ENCODE measurements at places on chromosomes 4 and X. TPM values are rescaled to one million over a fixed set of nuclear protein-coding genes. Genes with fewer than 3 reads are reported as not detected.

DNA sequence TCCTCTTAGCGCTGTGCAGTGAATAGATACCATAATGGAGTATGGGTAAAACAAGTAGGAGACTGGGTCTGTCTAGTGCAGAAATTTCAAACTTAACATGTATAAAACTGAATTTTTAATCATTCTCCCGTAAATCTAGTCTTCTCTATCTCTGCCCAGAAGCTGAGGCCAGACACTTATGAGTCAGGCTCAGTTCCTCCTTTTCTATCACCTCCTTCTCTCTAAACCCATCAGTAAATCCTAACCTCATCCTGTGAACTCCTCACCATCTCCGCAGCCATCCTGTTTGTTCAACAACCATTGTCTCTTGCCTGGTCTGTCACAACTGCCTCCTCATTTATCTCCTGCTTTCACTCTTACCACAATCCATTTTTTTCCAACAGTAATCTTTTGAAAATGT lies 19.8 kb upstream of the SGMS2 start:
- H3K4me1 ChIP-seq: peaks cover 6% of the 10 kb centered on the region
- H3K27me3 ChIP-seq: no peaks in the 10 kb centered on the region
- no peak overlapping the region for H3K4me3 ChIP-seq
- no peaks in the 10 kb centered on the region for H3K36me3 ChIP-seq
- no peak for DNase-seq

DNA sequence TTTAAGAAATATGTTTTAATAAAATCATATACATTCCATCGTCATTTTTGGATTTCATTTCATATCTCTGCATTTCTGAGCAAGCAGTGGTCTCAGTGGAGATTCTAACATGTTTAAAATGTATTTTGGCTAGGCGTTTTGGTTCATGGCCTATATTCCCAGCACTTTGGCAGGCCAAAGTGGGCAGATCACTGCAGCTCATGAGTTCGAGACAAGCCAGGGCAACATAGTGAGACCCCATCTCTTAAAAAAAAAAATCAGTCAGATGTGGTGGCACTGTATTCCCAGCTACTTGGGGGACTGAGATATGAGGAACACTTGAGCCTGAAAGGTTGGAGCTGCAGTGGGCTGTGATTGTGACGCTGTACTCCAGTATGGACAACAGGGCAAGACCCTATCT lies 67.5 kb upstream of the RAB33B start:
- no peaks in the 10 kb centered on the region for H3K4me1 ChIP-seq
- H3K27me3 ChIP-seq: no peaks in the 10 kb centered on the region
- DNase-seq: no peak
- H3K36me3 ChIP-seq: peaks cover 40% of the 10 kb centered on the region

DNA sequence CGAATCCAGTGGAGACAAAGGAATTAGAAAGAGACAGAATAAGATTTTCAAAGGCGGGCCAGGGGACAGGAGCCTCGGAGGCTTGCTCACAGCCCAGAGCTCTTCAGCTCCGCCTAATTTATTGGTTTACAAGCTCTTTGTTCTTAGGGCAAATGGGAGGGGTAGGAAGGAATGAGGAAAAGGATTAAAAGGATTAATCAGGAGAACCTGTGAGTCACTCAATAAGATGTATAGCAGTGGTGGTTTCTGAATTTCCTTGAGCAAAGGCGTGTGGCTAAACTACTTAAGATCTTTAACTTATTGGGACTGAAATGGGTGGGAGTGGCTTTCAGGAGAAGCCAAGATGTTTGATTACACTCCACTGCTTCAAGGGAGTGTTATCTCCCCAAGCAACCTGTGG lies 456.0 kb upstream of the SPANXN1 start:
- H3K36me3 ChIP-seq: no peaks in the 10 kb centered on the region
- H3K27me3 ChIP-seq: no peaks in the 10 kb centered on the region
- H3K4me1 ChIP-seq: no peaks in the 10 kb centered on the region
- DNase-seq: no peak
- H3K27ac ChIP-seq: no peak overlapping the region

GRCh38 chr4:648579-649292 lies 23.4 kb downstream of the PDE6B start:
- H3K27me3 ChIP-seq: peaks cover 86% of the 10 kb centered on the region
- H3K27ac ChIP-seq: no peak overlapping the region
- H3K4me1 ChIP-seq: peaks cover 4% of the 10 kb centered on the region
- H3K36me3 ChIP-seq: no peaks in the 10 kb centered on the region
- H3K4me3 ChIP-seq: no peak overlapping the region

DNA sequence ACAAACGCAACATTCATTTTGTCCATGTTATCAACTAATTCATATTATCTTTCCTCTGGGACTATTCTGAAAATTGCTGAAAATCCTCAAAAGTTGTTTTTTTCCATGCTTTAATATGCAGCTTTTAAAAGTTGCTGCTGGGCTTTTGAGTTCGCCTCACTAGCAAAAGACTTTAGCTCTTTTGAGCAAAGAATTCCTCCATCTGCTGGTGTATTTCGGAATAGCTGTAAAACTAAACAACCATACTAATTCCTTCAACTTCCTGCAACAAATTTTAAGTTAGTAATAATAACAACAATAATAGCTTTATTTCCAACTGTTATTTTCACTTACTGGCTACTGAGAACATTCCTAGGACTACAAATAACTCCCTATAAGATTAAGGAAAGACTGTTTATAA lies 124.5 kb upstream of the PLAC1 start:
- H3K27ac ChIP-seq: no peak overlapping the region
- H3K36me3 ChIP-seq: peaks cover 19% of the 10 kb centered on the region
- H3K4me1 ChIP-seq: no peaks in the 10 kb centered on the region
- H3K27me3 ChIP-seq: no peaks in the 10 kb centered on the region
- H3K4me3 ChIP-seq: no peak overlapping the region
- no peak for DNase-seq

DNA sequence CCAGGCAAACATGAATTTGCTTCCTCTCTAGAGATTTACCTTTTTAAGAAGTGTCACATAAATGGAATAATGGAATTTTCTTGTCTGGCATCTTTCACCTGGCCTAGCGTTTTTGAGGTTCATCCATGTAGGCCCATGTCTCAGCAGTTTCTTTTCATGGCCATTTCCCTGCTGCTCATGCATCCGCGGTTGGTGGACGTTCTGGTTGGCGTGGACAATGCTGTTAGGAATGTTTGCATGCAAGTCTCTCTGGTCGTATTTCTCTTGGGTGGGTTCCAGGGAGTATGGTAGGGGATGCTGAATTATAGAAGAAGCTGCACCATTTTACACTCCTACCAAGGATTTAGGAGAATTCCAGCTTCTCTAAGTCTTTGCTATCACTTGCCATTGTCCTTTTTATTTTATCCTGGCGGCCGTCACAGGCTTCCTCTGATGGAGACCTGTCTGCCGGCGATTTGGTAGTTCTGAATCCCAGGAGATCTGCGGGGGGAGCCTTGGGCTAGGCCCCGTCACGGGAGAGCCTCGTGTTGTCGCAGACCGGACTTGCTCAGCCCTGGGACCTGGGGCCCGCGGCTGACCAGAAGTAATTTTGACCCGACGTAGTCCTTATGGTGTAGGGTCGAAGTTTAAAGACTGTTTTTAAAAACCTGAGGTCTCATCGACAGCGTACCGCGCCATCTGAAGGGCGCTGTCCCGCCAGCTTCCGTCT lies 56.9 kb upstream of the TADA2B start:
- no peaks in the 10 kb centered on the region for H3K36me3 ChIP-seq

DNA sequence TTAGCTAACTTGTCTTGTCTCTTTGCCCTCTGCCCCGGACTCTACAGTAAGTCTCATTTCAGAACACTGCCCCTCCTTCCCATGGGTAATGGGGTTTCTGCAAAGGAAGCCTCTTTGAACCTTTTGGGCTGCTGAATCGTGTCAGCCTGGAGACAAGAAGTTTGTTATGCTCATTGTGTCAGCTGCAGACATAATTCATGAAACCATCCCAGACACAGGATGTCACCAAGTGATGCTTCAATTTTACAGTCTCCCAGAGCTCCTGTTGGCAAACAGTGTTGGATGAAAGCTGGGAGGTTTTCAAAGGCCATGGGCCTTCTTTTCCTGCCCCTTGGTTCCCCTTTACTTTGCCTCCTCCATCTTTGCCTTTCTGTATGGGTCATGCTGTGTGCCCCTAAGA lies 223.1 kb upstream of the TAPT1 start:
- no peaks in the 10 kb centered on the region for H3K36me3 ChIP-seq
- H3K27me3 ChIP-seq: no peaks in the 10 kb centered on the region
- no peak for DNase-seq
- no peaks in the 10 kb centered on the region for H3K4me1 ChIP-seq
- H3K4me3 ChIP-seq: no peak overlapping the region

GRCh38 chr4:148539387-148539786 lies 97.2 kb upstream of the NR3C2 start:
- H3K27me3 ChIP-seq: no peaks in the 10 kb centered on the region
- H3K36me3 ChIP-seq: peaks cover under 1% of the 10 kb centered on the region
- no peak overlapping the region for H3K27ac ChIP-seq
- peaks cover 4% of the 10 kb centered on the region for H3K4me1 ChIP-seq

GRCh38 chr4:22531311-22532019 lies 15.6 kb upstream of the ADGRA3 start:
- H3K4me1 ChIP-seq: no peaks in the 10 kb centered on the region
- no peaks in the 10 kb centered on the region for H3K27me3 ChIP-seq
- no peak for DNase-seq
- no peaks in the 10 kb centered on the region for H3K36me3 ChIP-seq
- H3K27ac ChIP-seq: no peak overlapping the region

DNA sequence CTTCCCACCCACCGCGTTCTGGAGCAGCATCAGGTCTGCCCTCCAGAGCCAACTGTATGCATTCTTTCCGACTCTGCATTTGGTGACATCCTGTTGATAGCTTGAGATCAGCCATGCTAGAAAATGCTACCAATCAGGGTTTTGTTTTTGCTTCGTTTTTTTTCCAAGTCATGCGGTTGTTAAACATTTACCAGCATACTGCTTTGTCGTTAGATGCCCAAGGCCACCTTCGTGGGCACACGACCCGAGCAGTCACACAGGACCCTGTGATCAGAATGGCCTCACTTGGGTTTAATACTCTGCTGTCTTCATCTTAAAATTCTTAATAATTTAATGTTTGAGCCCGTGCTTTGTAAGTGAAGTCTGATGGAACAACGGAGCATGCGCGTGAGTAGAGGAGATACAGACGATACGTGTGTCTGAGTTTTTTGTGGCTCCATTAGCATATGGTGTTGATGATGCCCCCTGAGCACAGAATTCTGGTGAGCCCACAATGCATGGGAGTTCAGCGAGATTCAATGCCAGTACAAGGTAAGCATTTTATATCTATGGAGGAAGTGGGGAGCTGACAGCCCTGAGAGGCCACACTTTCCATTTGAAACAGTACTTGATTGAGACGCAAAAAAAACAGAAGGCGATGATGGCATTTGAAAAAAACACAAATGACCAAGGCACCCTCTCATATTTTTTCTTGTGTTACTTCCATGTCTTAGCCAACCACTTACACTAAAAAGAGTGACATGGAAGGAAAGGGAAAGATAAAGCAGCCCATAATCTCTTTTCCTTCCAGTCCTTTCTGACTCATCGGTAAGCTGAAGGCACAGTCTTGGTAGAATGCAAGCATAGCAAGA lies 323.6 kb downstream of the BCOR start:
- H3K27me3 ChIP-seq: no peaks in the 10 kb centered on the region
- H3K4me1 ChIP-seq: no peaks in the 10 kb centered on the region
- no peak overlapping the region for H3K4me3 ChIP-seq
- H3K36me3 ChIP-seq: no peaks in the 10 kb centered on the region
- DNase-seq: no peak
- no peak overlapping the region for H3K27ac ChIP-seq

DNA sequence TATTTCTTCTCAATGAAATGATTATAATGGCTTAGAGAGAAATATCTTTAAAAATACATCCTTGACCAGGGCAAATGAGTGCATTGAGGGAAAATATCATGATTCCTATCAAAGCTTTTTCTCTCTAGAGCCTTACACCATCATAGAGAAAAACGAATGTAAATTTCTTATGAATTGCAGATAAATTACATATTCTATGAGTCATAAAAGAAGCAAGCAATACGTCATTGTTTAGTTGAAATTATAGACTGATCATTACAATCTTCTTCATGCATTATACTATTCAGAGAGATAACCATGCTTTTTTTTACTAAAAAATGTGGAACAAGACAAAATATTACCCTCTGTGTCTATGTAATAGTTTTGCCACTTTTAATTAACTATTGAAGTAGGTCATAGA lies 100.9 kb upstream of the RXFP1 start:
- no peak for DNase-seq
- no peak overlapping the region for H3K27ac ChIP-seq
- no peak overlapping the region for H3K4me3 ChIP-seq
- H3K4me1 ChIP-seq: no peaks in the 10 kb centered on the region
- H3K36me3 ChIP-seq: no peaks in the 10 kb centered on the region

DNA sequence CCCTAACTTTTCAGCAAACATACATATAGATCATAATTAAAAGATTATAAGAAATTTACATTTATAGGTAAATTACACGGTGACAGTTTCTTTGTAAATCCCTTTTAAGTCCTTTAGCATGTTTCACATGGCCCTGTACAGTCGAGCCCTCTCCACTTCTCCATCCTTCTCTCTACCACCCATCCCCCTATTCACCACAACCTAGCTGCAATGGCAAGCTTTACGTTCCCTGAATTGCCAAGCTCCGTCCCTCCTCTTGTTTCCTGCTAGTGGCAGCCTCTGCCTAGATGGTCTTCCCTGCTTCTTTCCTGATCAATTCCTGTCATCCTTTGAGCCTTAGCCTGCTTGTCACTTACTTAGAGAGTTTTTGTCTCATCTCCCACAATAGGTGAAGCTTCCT lies 116.2 kb downstream of the TMA16 start:
- H3K4me3 ChIP-seq: peak overlapping the region; percentile 29
- H3K36me3 ChIP-seq: no peaks in the 10 kb centered on the region
- no peak for DNase-seq
- no peaks in the 10 kb centered on the region for H3K4me1 ChIP-seq

DNA sequence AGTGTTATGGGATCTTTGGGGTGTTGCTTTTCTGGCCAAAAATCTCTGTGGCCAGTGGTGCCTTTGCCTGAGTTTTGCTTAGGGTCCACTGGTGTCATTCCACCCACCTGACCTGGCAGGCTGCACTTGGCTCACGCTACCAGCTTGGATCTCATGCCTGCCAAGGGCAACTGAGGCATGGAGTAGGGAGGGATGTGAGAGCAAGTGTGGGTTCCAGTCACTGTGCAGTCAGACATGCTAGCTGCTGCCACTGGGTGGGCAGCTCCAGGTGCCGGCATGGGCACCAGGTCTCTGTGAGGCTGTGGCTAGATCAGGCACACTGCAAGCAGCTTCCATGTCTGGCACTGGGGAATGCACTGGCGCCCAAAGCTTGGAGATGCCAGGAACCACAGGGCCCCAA lies 424.1 kb downstream of the PRR32 start:
- no peaks in the 10 kb centered on the region for H3K36me3 ChIP-seq
- no peaks in the 10 kb centered on the region for H3K4me1 ChIP-seq
- no peaks in the 10 kb centered on the region for H3K27me3 ChIP-seq
- no peak overlapping the region for H3K27ac ChIP-seq
- H3K4me3 ChIP-seq: no peak overlapping the region
- no peak for DNase-seq

GRCh38 chr4:24433515-24434214 lies 150.7 kb downstream of the DHX15 start:
- H3K27ac ChIP-seq: no peak overlapping the region
- H3K4me1 ChIP-seq: peaks cover 3% of the 10 kb centered on the region
- H3K27me3 ChIP-seq: no peaks in the 10 kb centered on the region
- DNase-seq: peak; percentile 20
- H3K4me3 ChIP-seq: no peak overlapping the region

The PTPN13 gene
- 3.8 TPM for total RNA-seq

The NAP1L3 gene
- total RNA-seq: 7.0 TPM

The AMOT gene
- total RNA-seq: 6.1 TPM

The PDGFC gene
- total RNA-seq: 12.9 TPM

The YIPF7 gene
- 1.4 TPM for total RNA-seq

The CYTL1 gene
- 0.47 TPM for total RNA-seq

The PTCHD1 gene
- total RNA-seq: 0.22 TPM

The FBXO8 gene
- total RNA-seq: 29.5 TPM

The LPAR4 gene
- 0.36 TPM for total RNA-seq
